ENCODE measurements at places on chromosomes 13 and 19. TPM values are rescaled to one million over a fixed set of nuclear protein-coding genes. Genes with fewer than 3 reads are reported as not detected.

DNA sequence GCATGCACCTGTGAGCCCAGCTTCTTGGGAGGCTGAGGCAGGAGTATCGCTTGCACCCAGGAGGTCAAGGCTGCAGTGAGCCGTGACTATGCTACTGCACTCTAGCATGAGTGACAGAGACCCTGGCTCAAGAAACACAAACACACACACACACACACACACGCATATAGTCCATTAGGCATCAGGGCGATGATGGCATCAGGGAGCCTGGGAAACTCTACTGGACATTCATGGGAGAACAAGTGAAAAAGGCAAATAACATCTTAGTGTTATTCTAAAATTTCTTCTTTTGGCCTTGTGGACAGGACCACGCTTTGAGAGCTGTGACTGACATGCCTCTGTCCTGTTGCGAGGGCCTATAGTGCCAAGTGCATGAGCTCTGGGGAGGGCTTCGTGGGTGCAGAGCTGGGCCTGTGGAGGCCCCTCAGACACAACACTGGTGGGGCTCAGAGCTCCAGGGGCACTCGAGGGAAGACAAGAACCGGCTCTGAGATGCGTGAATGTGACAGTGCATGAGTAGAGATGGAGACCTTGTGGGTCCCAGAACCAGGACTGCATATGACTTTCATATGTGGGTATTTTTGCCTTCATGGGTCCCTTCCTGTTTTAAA is 8.0 kb upstream of the USF2 start:
- DNase-seq, result no peak

DNA sequence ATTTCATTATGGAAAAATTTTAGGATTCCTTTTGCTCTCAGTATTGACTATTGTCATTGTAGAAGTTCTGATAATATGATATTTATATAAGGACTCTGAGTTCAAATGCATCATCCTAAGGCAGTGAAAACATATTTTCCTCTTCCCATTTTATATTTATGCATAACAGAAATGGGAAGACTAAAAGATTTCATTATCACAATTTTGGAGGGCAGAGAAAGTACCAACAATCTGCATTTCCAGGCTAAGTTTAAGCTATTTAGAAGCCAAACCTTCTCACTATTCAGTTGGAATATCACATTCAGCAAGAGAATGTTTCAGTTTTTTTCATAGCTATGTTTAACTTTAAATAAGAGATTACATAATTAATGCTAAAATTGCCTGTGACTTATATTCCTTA is 558.5 kb upstream of the GPC6 start:
- DNase-seq, result no peak

GRCh38 chr19:44608391-44608821 is 5.0 kb upstream of the IGSF23 start:
- DNase-seq, result no peak

GRCh38 chr19:23716792-23717191 is 29.8 kb upstream of the ZNF675 start:
- DNase-seq, result no peak

Gene C13orf42
- total RNA-seq, result not detected

DNA sequence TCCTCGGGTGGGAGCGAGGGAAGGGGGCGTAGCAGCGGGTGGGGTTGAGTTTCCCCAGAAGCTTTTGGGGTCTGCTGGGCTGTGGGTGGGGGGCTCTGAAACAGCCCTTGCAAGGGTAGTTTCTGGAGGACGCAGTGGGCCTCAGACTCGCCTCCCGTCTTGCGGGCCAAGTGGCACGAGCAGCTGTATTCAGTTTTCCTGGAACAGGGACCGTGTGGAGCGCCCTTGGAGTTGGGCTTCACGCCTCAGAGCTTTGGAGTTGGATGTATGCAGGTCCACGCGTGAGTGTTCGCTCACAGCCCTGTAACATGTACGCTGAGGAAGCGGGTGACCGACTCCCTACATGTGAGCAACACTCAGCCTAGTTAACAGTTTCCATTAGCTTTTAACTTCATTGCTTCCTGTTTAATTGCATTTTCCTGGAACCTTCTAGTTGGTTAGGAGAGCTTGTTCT is 603 bp downstream of the TM9SF2 start:
- peak; percentile 17 for DNase-seq

GRCh38 chr13:47548294-47548840 is 452.7 kb downstream of the SUCLA2 start:
- no peak for DNase-seq

Gene RYR1
- 0.03 TPM for total RNA-seq

Gene RETN
- total RNA-seq, result not detected

Measured in SK-MEL-5 (cell line).